ENCODE measurements at places on chromosomes 2 and 18. TPM values are rescaled to one million over a fixed set of nuclear protein-coding genes. Genes with fewer than 3 reads are reported as not detected.
A peak's percentile ranks its signal among the peaks of the same experiment; 100 is the strongest.

Gene KIF1A
- total RNA-seq, result 132 TPM

Gene CAPN14
- 0.05 TPM for total RNA-seq

Gene SP140
- 1.1 TPM for total RNA-seq

Gene GPR155
- 2.1 TPM for total RNA-seq

Gene PSD4
- 3.6 TPM for total RNA-seq

GRCh38 chr2:56222481-56222880 lies 38.7 kb downstream of the CCDC85A start:
- H3K36me3 ChIP-seq, result no peaks in the 10 kb centered on the region
- no peak for DNase-seq
- no peaks in the 10 kb centered on the region for H3K27me3 ChIP-seq
- no peak overlapping the region for H3K4me3 ChIP-seq
- no peak overlapping the region for H3K27ac ChIP-seq
- H3K4me1 ChIP-seq, result no peaks in the 10 kb centered on the region

DNA sequence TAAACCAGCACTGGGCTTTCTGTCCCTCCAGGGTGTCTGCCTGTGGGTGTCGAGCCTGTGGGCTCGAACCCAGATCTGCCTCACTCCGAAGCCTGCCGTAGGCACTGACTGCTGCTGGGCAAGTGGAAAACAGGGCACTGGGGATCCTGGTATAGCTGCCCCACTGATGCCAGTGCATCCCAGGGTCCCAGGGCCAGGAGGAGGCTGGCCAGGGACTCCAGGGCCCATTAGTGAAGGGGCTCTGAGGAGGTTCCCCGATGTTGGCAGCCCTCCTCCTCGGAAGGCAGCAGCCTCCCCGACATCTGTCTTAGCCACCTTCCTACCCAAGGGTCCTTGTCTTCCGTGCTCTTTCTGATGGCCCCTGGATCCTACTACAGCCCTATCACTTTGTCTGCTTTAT lies 96.1 kb downstream of the RTN4 start:
- no peak overlapping the region for H3K4me3 ChIP-seq
- H3K27ac ChIP-seq, result peak overlapping the region; percentile 96
- H3K27me3 ChIP-seq, result no peaks in the 10 kb centered on the region
- H3K4me1 ChIP-seq, result peaks cover 61% of the 10 kb centered on the region
- DNase-seq, result no peak
- no peaks in the 10 kb centered on the region for H3K36me3 ChIP-seq

- H3K4me3 ChIP-seq, result no peak overlapping the region
- DNase-seq, result no peak
- no peaks in the 10 kb centered on the region for H3K27me3 ChIP-seq
- H3K36me3 ChIP-seq, result no peaks in the 10 kb centered on the region
- H3K4me1 ChIP-seq, result peaks cover 23% of the 10 kb centered on the region
Measured at GRCh38 chr2:69943843-69944525, 17.4 kb downstream of the ASPRV1 start.

DNA sequence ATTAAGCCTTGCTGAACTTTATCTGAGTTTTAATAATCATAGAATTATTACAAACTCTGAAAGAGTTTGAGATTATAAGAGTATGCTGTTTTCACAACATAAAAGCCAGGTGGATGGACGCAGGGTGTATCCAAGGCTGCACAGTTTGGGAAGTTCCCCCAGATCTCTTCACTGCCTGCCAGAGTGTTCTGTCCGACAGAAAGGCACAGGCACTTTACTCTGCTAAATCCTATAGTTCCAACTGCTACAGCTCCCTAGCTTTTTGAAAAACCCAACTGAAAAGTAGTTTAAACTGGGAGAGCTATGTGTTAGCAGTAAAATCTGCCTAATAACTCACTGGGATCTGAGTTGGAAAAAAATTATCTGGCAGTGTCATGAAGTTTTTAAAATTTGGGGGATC lies 38.0 kb downstream of the MFSD6 start:
- no peak for DNase-seq
- H3K27ac ChIP-seq, result no peak overlapping the region
- no peaks in the 10 kb centered on the region for H3K36me3 ChIP-seq
- no peaks in the 10 kb centered on the region for H3K4me1 ChIP-seq

DNA sequence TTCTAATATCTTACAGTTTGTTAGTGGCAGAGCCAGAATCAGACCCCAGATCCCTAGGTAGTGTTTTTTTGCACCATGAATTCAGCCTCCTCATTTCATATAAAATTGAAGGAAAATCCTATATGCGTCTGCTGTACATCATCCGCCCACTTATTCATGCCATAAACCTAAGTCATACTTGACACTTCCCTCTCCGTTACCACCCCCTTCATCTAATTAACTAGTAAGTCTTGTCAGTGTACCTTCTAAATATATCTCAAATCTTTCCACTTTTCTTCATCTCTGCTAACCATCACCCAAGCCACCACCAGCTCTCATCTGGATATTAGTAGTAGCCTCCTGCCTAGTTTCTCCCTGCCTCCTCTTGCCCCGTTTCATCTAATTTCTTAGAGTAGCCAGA lies 248.7 kb upstream of the SIX3 start:
- H3K27ac ChIP-seq, result no peak overlapping the region
- H3K4me1 ChIP-seq, result no peaks in the 10 kb centered on the region
- no peaks in the 10 kb centered on the region for H3K36me3 ChIP-seq
- no peaks in the 10 kb centered on the region for H3K27me3 ChIP-seq

- no peaks in the 10 kb centered on the region for H3K36me3 ChIP-seq
- H3K27ac ChIP-seq, result no peak overlapping the region
- H3K4me3 ChIP-seq, result peak overlapping the region; percentile 3
- H3K27me3 ChIP-seq, result no peaks in the 10 kb centered on the region
- DNase-seq, result no peak
- H3K4me1 ChIP-seq, result no peaks in the 10 kb centered on the region
Measured at GRCh38 chr2:78546843-78547242, 478.7 kb upstream of the REG3G start.

DNA sequence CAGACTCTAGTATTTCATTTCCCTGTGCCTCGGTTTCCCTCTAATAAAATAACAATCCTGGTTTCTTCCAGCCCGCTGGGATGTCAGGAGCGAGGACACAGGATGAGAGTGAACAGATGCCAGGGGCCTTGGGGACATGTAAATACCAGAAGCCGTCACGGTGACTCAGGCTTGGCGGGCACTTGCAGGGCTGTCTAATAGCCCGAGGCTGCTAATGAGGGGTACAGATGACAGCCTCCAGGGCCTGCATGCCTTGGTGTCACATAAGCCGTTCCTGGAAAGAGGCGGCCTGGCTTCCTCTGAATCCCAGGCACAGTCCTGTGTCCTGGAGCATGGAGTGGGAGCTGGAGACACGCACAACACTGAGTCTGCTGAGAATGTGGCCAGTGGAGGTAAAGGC lies 28.2 kb downstream of the HS1BP3 start:
- H3K27me3 ChIP-seq, result no peaks in the 10 kb centered on the region
- no peak overlapping the region for H3K27ac ChIP-seq
- peaks cover 7% of the 10 kb centered on the region for H3K4me1 ChIP-seq
- H3K4me3 ChIP-seq, result no peak overlapping the region

- H3K4me3 ChIP-seq, result no peak overlapping the region
- no peaks in the 10 kb centered on the region for H3K27me3 ChIP-seq
- no peaks in the 10 kb centered on the region for H3K36me3 ChIP-seq
- peaks cover 6% of the 10 kb centered on the region for H3K4me1 ChIP-seq
Measured at GRCh38 chr2:10173258-10174005, 50.9 kb downstream of the RRM2 start.

DNA sequence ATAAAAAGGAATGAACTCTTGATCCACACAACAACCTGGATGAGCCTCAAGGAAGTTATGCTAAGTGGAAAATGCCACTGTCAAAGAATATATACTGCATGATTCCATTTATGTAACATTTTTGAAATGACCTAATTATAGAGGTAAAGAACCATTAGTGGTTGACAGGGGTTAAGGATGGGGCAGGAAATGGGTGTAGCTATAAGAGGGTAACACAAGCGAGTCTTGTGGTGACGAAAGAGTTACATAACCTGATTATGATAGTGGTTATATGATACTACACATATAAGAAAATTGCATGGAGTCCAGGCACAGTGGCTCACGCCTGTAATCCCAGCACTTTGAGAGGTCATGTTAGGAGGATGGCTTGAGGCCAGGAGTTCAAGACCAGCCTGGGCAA lies 346.6 kb upstream of the PKDCC start:
- no peaks in the 10 kb centered on the region for H3K27me3 ChIP-seq
- no peaks in the 10 kb centered on the region for H3K36me3 ChIP-seq
- H3K27ac ChIP-seq, result no peak overlapping the region
- no peak overlapping the region for H3K4me3 ChIP-seq
- H3K4me1 ChIP-seq, result no peaks in the 10 kb centered on the region

GRCh38 chr2:198114064-198114463 lies 309.7 kb downstream of the PLCL1 start:
- no peak overlapping the region for H3K27ac ChIP-seq
- no peaks in the 10 kb centered on the region for H3K4me1 ChIP-seq
- no peaks in the 10 kb centered on the region for H3K36me3 ChIP-seq

- H3K27ac ChIP-seq, result no peak overlapping the region
- peak overlapping the region; percentile 52 for H3K4me3 ChIP-seq
- peaks cover 4% of the 10 kb centered on the region for H3K4me1 ChIP-seq
Measured at GRCh38 chr2:231926761-231927565, 767 bp upstream of the NPPC start.

- no peak overlapping the region for H3K27ac ChIP-seq
- no peak for DNase-seq
- no peaks in the 10 kb centered on the region for H3K27me3 ChIP-seq
- H3K4me1 ChIP-seq, result no peaks in the 10 kb centered on the region
- no peak overlapping the region for H3K4me3 ChIP-seq
Measured at GRCh38 chr2:193965263-193965662, 1691.8 kb upstream of the SLC39A10 start.
